Hair follicle dermal papilla cell (primary cell): ENCODE measurements at places on chromosomes 1 and 21. TPM values are rescaled to one million over a fixed set of nuclear protein-coding genes. Genes with fewer than 3 reads are reported as not detected.

CD1D gene
- total RNA-seq = not detected in 2 replicates

JAM2 gene
- 14.7 and 16.2 TPM in 2 replicates for total RNA-seq

OR2T2 gene
- not detected in 2 replicates for total RNA-seq

FCRL1 gene
- not detected in 2 replicates for total RNA-seq

XCL1 gene
- total RNA-seq = not detected in 2 replicates

BEND5 gene
- total RNA-seq = 0.32 and 0.85 TPM in 2 replicates

GART gene
- total RNA-seq = 66.9 and 75.9 TPM in 2 replicates

FCER1A gene
- total RNA-seq = not detected in 2 replicates

PLA2G2A gene
- total RNA-seq = not detected in 2 replicates

OR2L13 gene
- total RNA-seq = 0.16 TPM in 1 of 2 replicates, not detected in the other

SPOCD1 gene
- 49.1 and 51.1 TPM in 2 replicates for total RNA-seq

SHISA4 gene
- 32.5 and 41.9 TPM in 2 replicates for total RNA-seq

C1orf94 gene
- under 0.01 TPM in 1 of 2 replicates, not detected in the other for total RNA-seq

COL18A1 gene
- total RNA-seq = 10.4 and 20.3 TPM in 2 replicates

TRNP1 gene
- 45.1 and 71.4 TPM in 2 replicates for total RNA-seq

GSTM1 gene
- total RNA-seq = 18.3 TPM in 1 of 2 replicates, not detected in the other

CYP4Z1 gene
- not detected in 2 replicates for total RNA-seq

DPT gene
- 2.4 and 10.2 TPM in 2 replicates for total RNA-seq

TCHHL1 gene
- not detected in 2 replicates for total RNA-seq

DLGAP3 gene
- under 0.01 TPM in 1 of 2 replicates, not detected in the other for total RNA-seq

FAM151A gene
- total RNA-seq = not detected in 2 replicates

NCF2 gene
- total RNA-seq = not detected in 2 replicates

RHOU gene
- 1.2 and 2.3 TPM in 2 replicates for total RNA-seq

SERINC2 gene
- total RNA-seq = 4.9 and 8.5 TPM in 2 replicates

ZFP69B gene
- total RNA-seq = 1.9 and 2.3 TPM in 2 replicates

ERO1B gene
- 5.7 and 6.3 TPM in 2 replicates for total RNA-seq
